Globus pallidus (tissue), 1 donor: ENCODE measurements at places on chromosomes 12 and 14.

- no peak for DNase-seq
Observed at GRCh38 chr12:104130760-104131159, 7.2 kb downstream of the NFYB start.

GRCh38 chr12:125001636-125002035 lies 8.2 kb downstream of the BRI3BP start:
- DNase-seq = no peak

GRCh38 chr14:60647081-60647836 lies 2.0 kb downstream of the SIX1 start:
- DNase-seq = no peak

DNA sequence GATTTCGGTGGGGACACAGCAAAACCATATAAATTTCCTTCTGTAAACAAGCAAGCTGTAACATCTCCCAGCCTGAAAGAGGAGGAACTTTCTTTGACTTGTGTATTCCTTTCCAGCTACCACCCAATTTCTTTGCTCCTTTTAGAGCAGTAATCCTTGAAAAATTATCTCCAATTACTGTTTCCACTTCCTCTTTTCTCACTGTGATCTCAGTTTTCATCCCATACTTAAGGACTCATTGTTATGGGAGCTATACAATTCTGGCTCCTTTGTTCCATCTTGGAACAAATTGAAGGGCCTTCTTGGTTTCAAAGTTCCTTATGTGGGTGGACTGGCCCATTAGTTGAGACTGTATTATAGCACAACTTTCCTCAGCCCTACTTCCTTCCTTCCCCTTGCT lies 152.6 kb downstream of the AKAP6 start:
- DNase-seq = no peak

- DNase-seq = no peak
Observed at GRCh38 chr12:2934371-2934770, 24.8 kb upstream of the TEAD4 start.

- no peak for DNase-seq
Observed at GRCh38 chr14:68692916-68693771, 99.7 kb downstream of the ZFP36L1 start.

DNA sequence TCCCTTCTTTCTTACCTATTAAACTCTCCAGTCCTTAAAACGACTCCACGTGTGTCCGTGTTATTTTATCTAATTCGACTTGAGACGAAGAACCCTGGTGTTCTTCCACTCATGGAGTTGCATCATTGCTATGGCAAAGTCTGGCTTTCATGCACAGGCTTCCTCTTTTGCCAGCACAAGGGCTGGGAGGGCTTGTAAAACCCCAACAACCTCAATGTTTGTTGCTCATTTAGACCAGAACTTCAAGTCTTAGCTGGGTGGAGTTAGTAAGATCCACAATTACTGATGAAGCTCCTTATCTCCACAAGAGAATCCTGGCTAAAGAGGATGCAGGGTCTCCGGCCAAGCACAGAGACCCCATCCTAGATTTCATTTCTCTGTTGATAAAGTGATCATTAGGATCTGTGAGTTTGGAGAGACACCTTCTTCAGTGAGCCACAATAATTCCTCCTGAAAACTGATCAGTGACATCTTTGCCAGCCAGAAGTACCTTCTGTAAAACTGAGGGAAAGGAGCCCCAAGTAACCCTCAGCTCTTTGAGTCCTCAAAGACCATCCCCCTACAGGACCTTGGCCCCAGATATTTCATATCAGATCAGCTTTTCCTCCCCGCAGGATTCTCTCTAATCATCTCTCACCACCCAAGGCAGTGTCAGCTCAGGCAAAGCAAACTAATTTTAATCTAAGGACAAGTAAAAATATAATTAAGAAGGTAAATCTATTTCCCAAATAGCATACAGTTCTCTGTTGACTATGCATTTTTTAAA lies 514.6 kb downstream of the FUT8 start:
- no peak for DNase-seq

DNA sequence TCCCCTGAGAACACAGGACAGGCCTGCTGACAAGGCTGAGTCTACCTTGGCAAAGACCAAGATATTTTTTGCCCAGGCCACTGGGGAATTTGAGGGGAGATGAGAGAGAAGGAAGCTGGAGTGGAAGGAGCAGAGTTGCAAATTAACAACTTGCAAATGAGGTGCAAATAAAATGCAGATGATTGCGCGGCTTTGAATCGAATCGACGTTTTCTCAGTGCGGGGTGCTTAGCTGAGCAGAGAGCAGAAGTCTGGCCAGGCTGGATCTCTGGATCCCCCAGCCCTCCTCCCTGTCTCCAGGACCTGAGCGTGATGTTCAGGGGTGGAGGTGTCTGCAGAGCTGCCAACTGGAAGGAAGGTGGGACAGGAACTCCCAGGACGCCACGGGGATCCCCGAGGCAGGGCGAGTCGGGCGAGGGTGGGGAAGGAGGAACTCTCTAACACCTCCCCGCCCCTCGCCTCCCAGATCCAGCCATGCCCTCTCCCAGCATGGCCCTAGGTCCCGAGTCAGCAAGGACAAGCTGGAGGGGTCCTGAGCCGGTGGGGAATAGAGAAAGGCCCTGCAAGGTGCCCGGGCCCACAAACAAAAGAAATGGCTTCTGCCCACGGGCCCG lies 527 bp upstream of the CARMIL3 start:
- DNase-seq = no peak

DNA sequence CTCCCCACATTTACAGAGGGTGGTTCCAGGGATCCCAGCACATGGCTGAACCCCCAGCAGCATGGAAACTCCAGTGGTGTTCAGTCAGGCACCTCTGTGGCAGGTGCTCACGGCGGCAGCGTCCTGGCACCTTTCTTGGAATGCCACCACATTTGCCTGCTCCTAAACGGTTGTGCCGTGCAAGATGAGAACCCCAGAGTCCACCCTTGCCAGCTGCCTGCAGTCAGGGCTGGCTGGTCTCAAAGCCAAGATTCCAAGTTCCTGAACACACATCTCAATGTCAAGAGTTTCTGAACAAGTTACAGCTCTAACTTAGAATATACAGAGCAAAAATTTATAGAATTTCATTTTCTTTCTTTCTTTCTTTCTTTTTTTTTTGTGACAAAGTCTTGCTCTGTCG lies 38.7 kb downstream of the DDX51 start:
- DNase-seq = no peak

DNA sequence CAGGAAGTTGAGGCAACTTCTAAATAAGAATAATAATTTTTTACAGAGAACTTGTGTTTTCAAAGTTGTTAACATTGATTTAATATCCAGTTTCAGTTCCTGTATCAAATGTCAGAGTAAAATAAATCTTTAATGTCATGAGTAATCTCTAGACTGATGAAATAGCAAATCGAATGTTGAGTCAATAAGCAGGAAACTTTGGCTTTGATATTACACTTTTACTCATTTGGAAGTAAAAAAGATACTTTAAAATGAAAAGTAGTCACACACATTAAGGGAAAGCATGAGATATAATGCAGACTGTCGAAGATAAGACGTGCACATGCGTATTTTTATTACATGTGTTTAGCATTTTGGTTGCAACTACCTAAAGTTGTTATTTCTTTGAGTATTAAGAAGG lies 78.2 kb upstream of the PTGDR start:
- no peak for DNase-seq

DNA sequence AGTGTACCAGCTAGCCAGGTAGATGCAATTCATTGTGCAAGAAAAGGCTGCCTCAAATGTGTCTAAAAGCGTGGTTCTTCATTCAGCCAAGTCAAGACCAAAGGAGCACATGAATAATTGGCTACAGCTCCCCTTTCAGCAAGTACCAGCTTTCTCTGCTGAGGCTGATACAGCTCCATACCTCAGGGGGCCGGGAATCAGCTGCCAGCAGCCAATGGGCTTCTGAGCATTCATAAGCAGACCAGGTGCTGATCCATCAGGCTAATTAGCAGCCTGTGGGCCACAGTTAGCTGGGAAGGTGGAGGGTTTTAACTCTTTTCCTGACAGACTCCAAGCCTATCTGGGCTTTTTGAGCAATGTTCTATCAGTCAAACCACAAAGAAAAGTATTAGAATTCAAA lies 264.7 kb downstream of the APAF1 start:
- DNase-seq = no peak

- DNase-seq = no peak
Observed at GRCh38 chr12:17976202-17976601, 113.8 kb downstream of the RERGL start.

- DNase-seq = no peak
Observed at GRCh38 chr12:123127182-123127495, 23.8 kb downstream of the PITPNM2 start.
